ENCODE measurements at places on chromosomes 4 and X. TPM values are rescaled to one million over a fixed set of nuclear protein-coding genes. Genes with fewer than 3 reads are reported as not detected.

The COX7B2 gene
- polyA plus RNA-seq: not detected

The TMEM150C gene
- 79.2 TPM for polyA plus RNA-seq

The L1CAM gene
- 8.9 TPM for polyA plus RNA-seq

The EGFL6 gene
- polyA plus RNA-seq: not detected

The LEF1 gene
- polyA plus RNA-seq: 24.9 TPM

The SAGE1 gene
- not detected for polyA plus RNA-seq

The ZMAT1 gene
- 37.9 TPM for polyA plus RNA-seq

The GSX2 gene
- not detected for polyA plus RNA-seq

The ENPEP gene
- polyA plus RNA-seq: 4.6 TPM

The DAPP1 gene
- polyA plus RNA-seq: 1.2 TPM

The KCTD8 gene
- polyA plus RNA-seq: 0.24 TPM

The LINC00632 gene
- polyA plus RNA-seq: 56.5 TPM

The NR3C2 gene
- polyA plus RNA-seq: 4.8 TPM

The GPR82 gene
- polyA plus RNA-seq: 0.99 TPM

The KCNE5 gene
- 1.4 TPM for polyA plus RNA-seq

The CASK gene
- polyA plus RNA-seq: 53.0 TPM

The NSD2 gene
- polyA plus RNA-seq: 21.1 TPM

- no peak for DNase-seq
These were observed 5.0 kb downstream of the MSMO1 start for GRCh38 chr4:165332502-165332901.

DNA sequence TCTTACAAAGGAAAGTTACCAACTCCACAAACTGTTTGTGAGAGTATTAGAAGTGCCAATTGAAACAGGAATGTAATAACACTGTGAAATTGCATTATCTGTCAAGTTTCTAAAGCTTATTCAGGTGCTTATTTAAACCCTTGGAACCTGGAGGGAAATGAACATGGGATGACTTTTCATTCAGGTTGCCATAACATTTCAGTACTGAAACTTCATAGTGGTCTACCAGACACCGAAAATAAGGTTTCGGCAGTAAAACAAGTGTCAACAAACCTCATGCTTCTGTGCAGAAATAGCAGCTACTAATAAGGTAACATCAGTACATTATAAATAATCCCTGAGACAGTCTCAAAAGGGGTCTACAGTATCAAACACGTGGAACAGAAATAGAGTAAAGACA, 890.7 kb upstream of the INTU start:
- DNase-seq: no peak

GRCh38 chrX:103098488-103098887, 5.5 kb upstream of the NXF3 start:
- no peak for DNase-seq

DNA sequence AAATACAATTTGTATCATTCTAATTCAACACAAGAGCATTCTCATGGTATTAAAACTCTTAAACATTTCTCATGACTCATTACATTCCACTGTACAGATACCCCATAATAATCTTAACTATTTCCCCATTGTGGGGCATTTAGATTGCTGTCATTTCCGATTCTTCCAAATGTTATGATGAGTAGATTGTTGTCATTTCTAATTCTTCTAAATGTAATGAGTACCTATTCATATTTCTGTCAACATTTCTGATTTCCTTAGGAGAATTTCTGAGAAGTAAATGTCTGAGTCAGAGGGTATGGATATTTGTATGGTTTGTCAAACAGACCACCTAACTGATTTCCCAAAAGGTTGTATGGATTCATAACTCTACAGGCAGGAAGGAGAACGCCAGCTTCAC, 8.3 kb downstream of the S100G start:
- DNase-seq: no peak

- DNase-seq: no peak
These were observed 105.1 kb downstream of the FNIP2 start for GRCh38 chr4:158873795-158874401.

- DNase-seq: no peak
These were observed 286.1 kb upstream of the PRPS2 start for GRCh38 chrX:12505127-12505526.

DNA sequence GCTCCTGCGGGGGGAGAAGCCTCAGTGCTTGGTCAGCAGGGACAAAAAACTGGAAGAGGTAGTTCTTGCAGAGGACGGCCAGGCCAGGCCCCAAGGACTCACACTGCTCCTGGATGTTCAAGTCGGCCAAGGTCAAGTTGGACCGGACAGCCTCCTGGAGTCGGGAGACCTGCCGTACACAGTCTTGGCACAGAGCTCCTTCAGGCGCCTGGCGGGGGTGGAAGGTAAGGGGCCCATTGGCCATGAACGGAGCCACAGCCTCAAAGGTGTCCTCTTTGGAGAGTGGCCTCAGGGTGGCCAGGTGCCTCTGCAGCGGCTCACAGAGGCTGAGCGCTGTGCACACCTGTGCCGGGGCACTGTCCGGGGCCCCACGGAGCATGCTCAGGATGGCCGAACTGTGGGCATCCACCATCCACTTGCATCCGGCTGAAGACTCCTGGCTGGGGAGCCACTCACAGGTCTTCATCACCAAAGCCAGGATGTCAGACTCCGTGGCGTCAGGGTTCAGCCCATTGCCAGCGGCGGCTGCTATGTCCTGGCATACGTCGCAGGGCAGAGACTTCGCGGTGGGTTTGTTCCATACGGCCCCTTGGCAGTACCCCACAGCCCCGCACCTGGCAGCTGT, 477 bp downstream of the PSAPL1 start:
- DNase-seq: no peak

DNA sequence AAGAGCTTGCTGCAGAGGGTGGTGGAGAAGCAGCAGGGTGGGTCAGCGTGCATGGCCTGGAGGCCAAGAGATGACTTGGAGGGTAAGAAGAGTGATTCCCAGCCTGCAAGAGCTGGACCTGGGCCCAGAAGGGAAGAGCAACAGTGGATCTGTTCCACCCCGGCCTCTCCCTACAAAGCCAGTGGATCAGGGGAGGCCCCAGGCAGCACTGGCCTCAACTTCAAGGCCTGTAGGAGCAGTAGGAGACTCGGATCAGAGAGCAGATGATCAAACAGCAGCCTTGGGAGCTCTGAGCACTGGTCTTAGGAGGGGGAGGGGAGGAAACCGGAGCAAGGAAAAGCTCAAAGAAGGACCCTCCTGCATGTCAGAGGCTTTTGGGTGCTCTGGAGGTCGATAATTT, 7.6 kb downstream of the L1CAM start:
- DNase-seq: no peak

- peak; percentile 36 for DNase-seq
These were observed 75.6 kb upstream of the BCOR start for GRCh38 chrX:40173143-40174000.

GRCh38 chr4:100170986-100171385, 19.3 kb downstream of the DDIT4L start:
- no peak for DNase-seq

GRCh38 chr4:109041463-109042360, 260.7 kb downstream of the COL25A1 start:
- DNase-seq: no peak

DNA sequence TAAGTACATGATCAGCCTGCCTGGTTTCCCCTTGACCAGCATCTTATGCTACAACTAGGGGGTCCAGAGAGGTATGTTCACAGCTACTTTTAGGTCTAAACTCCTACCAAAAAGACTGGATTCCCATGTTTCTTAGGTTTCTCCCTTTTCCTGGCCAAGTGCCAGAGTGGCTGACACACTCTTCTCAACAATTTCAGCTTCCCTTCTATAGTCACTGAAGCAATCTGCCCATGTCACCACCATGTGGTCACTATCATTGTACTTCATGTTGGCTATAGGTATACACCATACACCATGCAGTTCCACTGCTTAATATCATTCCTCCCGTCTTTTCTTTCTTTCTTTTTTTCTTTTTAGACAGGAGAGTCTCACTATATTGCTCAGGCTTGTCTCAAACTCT, 66.9 kb downstream of the KLHL13 start:
- DNase-seq: no peak

DNA sequence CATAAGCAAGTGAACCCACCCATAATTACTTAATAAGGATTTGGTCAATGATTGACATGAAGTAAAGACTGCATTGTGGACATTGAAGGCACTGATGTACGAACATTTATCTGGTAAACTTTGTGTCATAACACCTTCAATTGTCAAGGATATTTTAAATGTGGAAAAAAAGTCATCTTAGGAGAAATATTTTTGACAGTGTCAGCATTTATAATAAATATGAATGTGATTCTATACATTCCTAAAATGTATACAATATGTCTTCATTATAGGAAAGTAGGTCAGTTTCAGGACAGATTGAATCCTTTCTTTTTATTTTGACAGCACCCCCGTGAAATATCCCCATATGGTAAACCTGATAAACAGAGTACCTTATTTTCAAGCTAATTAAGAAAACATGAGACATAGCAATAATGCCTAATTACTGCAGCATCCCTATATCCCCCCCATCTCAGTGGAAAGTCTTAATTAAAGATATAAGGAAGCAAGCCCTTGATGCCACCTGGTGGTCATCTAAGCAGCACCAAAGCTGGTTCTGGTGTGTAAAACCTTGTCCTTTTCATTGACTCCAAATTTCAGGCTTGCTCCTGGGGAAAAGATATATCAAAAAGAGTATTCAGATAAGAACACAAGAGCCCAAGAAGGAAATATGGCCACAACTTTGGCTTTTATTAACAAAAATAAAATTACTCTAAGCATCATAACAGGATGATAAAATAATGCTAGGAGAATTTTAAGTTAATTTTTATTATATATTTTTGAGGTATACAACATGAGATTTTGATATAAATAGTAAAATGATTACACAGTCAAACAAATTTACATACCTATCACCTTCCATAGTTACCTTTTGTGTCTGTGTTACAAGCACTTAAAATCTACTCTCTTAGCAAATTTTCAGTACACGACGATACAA, 379.7 kb downstream of the TLL1 start:
- no peak for DNase-seq

GRCh38 chrX:41553688-41554087, 106.5 kb downstream of the NYX start:
- no peak for DNase-seq

- DNase-seq: no peak
These were observed 47.7 kb downstream of the MANBA start for GRCh38 chr4:102713096-102713495.

- DNase-seq: no peak
These were observed 88.0 kb upstream of the XAGE2 start for GRCh38 chrX:52280812-52281211.

DNA sequence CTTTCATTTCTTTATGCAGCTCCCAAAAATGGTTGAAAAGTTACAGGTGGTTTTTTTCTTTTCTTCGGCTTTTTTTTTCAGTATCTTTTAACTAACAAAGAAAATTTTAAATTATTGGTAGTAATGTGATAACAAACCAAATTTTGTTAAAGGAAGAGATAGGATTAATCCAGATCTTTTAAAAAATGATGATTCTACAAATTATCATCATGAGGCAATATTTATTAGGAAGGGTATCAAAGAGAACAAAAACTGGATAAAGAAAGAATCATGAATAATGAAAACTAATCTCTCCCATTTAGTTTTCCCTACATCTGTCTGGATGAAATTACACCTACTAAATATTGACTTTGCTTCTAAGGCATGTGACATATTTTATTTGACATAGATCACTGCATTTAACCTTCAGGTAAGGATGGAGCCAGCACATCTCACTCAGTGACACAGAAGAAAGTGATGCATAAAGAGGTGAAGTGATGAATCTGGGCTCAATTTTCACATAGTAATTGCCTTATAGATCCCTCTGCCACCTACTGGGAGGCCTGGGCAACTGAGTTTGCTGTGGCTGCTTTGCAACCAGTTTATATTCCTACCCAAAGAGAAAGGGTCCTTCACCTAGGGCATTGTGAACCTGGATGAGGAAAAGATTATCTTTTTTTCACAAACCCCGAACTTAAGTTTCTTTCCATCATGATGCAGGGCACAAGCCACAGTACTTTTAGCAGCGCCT, 155.6 kb downstream of the HNRNPD start:
- DNase-seq: no peak

- no peak for DNase-seq
These were observed 33.1 kb upstream of the RBPJ start for GRCh38 chr4:26287756-26288155.

DNA sequence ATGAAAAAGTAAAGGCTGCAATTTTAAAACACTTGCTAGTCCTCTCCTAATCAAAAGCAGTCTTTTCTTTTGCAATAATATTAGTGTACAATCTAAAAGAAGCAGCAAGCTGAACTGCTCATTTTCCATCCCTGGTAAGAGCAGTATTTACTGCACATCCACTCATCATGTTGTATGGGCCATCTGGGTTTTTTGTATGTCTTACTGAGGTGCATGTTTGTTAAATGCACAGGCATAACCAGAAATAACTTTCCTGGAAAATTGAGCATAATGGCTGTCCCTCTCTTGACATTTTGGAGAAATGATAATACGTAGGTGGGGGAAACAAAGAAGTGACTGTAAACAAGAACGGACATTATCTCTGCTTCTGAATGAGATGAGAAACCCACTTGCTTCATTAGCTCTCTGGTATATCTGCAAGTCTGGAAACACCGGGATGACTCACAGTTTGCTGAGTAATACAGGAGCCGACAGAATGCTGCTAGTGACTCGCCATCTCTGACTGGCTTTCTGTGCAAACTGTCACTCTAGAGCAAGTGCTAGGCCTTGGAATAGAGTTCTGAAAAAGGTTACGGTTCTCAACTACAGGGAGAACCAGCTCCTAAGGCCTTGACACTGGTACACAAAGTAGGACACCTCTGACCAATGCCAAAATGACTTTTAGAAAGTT, 85.7 kb upstream of the MTM1 start:
- peak; percentile 62 for DNase-seq

GRCh38 chrX:44025555-44025954, 52.4 kb upstream of the NDP start:
- no peak for DNase-seq

GRCh38 chr4:24970635-24971034, 57.8 kb upstream of the CCDC149 start:
- no peak for DNase-seq

DNA sequence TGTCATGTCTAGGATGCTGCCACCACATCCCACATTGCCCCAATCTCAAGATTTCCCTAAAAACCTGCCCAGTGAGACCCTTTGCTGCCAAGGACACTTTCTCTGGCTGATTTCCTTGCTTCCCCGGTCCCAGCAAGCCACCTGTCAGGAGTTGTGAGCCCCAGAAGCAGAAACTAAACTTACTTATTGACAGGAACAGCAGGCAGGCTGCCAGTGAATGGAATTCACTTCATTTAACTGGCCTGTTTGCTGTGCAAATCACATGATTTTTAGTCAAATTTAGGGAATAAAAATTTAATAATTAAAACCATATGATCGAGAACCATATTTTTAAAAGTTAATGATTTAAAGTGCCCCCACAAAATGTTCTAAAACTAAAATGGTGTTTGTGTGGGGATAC, 48.5 kb downstream of the MAMLD1 start:
- no peak for DNase-seq

GRCh38 chrX:153474718-153475117, 4.3 kb upstream of the HAUS7 start:
- DNase-seq: peak; percentile 78

DNA sequence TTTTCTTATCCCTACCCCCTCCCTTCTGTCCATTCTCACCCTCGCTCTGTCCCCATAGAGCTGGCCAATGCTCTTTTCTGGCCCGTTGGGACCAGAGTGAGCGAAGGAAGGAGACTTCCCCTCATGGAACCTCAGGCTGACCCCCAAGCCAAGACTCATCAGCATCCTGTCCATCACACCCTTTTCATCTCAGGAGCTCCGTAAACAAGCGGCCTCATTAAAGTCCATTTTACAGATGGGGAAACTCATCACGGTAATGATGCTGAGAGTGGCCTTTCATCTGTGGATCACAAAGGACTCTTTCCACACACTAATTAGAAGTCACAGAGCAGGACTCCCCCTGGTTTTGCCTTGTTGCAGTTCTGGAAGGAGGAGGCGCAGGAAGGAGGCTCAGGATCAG, 67.4 kb upstream of the SLC34A2 start:
- DNase-seq: no peak

Data from adrenal gland (tissue), 19 donors.